ENCODE measurements at places on chromosomes 2 and 18. TPM values are rescaled to one million over a fixed set of nuclear protein-coding genes. Genes with fewer than 3 reads are reported as not detected.

The SPP2 gene
- total RNA-seq = not detected

The C1QL2 gene
- total RNA-seq = not detected

The PXDN gene
- 25.4 TPM for total RNA-seq

The CKAP2L gene
- total RNA-seq = 7.7 TPM

The SKOR2 gene
- not detected for total RNA-seq

The DHRS9 gene
- not detected for total RNA-seq

The IL36G gene
- total RNA-seq = not detected

The ALPI gene
- not detected for total RNA-seq

The IL18R1 gene
- total RNA-seq = not detected

The ZDBF2 gene
- 6.9 TPM for total RNA-seq

The EMILIN1 gene
- total RNA-seq = 2.3 TPM

The KLHL14 gene
- not detected for total RNA-seq

The TRIM54 gene
- total RNA-seq = not detected

The NCKAP5 gene
- total RNA-seq = not detected
